ENCODE measurements at places on chromosomes 5 and 9.

GRCh38 chr9:16501141-16501540 is 369.3 kb downstream of the BNC2 start:
- DNase-seq, result no peak

DNA sequence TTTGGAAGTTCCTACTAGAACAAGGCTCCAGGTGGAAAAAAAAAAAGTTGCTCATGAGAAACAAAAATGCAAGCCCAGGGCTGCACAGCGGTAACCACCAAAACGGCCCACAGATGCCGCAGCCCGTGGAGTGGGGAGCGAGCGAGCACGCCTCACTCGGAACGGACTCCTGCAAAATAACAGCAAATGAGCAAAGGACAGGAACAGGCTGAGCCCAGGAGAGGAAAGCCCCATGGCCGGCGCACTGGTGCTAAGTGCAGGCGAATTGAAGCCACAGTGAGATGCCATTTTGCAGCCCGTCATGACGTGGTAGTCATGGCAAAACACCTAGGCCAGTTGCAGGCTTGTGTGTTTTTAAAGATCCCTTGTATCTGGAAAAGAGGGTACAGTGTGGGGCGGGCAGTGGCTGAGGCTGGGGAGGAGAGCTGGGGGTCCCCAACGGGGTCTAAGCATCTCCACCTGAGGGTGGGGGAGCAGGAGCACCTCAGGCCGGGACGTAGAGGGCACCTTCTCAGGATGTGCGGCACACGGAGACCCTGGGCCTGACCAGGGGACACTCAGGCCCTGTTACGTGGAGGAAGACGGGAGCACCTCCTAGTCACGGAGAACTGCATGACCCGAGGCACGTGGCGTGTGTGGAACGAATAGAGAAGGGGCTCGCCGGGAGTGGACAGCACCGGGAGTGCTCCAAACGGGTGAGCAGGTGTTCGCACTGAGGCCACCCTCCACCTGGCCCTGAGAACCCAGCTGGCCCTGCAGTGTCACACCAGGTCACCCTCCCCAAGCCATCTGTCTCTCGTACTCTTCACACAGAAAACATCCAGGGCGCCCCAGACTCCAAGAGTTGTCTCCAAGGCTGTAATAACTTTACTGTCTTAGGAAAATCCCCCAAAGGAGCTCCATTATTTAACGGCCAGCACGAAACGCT is 10.7 kb downstream of the GRM6 start:
- no peak for DNase-seq

DNA sequence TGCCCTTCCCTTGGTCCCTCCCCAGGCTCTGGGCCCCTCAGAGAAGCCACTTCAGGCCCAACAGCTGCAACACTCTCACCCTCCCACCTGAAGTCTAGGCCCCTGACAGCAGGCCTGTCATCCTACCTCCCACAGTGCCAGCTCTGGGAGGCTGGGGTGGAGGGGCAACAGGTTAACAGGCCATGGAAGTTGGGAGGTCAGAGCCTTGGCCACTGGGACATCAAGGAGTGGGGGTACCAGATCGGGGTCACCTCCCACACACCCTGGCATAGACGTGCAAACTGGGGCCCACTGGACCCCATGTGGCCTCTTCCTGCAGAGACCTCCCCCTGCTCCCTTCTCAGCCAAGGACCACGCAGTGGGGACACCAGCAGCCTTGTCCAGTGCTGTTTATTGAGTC is 2.8 kb downstream of the SSNA1 start:
- DNase-seq, result no peak

DNA sequence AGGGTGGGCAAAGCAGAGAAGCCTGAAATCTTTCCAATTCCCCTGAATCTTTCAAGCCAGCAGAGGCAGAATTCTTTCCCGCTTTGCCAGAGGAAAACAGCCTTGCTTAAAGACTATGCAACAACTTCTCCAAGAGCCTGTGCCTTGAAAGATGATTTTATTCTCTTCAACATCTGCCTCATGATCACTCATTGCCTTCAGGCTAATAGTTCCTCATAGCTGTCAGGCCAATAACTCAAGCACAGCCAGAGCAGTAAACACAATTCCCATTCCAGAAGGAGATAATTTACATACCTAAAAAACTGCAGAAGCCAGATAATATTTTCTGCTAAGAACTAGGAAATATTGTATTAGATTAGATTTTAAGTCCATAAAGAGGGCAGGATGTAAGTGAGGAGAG is 92.3 kb upstream of the PUM3 start:
- no peak for DNase-seq

GRCh38 chr9:34994260-34994899 is 4.8 kb downstream of the DNAJB5 start:
- no peak for DNase-seq

DNA sequence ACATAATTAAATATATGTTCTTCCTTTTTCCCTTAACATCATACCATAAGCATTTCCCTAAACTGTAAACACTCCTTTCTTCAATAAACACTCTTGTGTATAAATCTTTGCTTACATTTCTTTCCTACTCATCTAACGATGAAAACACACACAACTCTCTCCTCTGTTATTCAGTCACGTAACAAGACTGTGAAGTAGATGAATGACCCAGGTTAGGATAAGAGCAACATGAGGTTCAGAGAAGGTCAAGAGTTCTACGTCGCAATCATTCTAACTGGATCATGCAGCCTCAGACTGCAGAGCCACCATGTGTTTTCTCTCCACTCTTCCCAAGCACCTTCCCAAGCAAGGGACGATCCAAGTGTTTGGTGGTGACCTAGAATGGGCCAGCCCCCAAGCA is 70.5 kb upstream of the SPTLC1 start:
- DNase-seq, result no peak

- no peak for DNase-seq
Observed at GRCh38 chr5:174555726-174556125, 168.7 kb upstream of the MSX2 start.

- DNase-seq, result no peak
Observed at GRCh38 chr9:137078701-137079400, 1.5 kb downstream of the UAP1L1 start.

DNA sequence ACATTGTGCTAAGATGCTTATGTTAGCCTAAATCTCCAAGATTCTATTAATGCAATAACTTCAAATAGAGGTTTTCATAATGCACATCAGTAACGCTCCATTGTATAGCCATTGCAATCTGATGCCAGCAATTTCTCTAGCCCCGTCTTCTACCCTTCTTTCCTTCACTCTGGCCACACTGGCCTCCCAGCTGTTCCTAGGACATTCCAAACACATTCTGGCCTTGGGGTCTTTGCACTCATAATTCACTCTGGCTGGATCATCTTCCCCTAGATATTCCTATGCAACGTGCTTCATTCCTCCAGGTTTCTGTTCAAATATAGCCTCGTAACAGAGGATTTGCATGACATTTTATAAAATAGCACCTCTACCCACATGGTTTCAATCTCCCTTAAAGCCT is 23.3 kb downstream of the FAM81B start:
- no peak for DNase-seq

DNA sequence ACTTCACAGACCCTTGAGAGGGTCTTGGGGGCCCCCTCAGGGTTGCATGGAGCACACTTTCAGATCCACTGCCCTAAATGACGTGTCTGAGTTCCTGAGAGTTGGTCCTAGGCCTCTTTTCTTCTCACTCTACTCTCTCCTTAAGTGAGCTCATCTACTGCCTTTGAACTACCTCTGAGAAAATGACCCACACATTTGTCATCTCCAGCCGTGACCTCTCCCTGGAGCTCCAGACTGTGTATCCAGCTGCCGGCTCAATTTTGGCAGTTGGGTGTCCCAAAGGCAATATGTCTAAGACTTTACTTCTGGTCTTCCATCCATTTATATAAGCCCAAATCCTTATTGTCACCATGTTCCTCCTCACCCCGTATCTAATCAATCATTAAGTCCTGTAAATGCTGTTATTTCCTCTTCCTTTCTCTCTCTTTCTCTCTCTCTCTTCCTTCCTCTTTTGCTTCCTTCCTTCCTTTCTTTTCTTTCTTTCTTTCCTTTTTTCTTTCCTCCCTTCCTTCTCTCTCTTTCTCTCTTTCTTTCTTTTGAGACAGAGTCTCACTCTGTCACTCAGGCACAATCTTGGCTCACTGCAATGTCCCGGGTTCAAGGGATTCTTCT is 51.2 kb upstream of the HSPA9 start:
- DNase-seq, result peak; percentile 24

GRCh38 chr9:87516926-87517290 is 19.2 kb downstream of the DAPK1 start:
- no peak for DNase-seq

- DNase-seq, result no peak
Observed at GRCh38 chr5:33079548-33079947, 361.2 kb upstream of the TARS1 start.

DNA sequence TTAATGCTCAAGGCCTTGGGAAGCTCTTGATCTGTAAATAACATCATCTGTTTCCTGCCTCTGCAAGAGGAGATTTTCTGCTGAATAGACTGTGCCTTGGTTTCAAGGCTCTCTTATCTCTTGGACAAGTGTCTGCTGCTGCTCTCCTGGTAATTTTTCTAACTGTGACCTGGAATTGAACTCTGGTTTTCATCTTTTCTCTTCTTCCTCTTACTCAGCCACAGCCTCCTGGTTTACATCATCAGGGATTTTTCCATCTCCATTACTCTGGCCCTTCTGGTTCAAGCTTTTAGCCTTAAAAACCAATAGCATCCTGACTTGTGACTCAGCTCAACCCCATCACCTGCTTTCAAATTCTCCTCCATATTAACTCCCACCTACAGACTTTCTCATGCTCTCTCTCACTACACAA is 49.6 kb upstream of the ITGA1 start:
- no peak for DNase-seq

DNA sequence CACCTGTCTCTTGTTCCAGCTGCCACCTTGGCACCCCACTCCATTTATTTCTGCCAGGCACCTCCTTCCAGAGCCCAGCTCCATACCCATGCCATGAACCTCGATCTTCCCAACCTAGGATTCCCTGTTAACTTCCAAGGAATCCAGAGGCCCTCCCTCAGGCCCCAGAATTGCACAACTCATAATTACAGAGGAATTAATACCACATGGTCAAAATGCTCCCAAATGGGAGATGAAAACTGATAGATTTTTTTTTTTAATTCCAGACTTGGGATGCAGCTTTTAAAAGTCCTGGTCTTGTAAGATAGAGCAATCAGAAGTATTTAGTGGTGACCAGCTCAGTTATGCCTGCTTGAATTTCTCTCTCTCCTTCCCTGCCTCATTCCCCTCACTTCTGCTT is 96.2 kb upstream of the CCDC112 start:
- DNase-seq, result no peak

DNA sequence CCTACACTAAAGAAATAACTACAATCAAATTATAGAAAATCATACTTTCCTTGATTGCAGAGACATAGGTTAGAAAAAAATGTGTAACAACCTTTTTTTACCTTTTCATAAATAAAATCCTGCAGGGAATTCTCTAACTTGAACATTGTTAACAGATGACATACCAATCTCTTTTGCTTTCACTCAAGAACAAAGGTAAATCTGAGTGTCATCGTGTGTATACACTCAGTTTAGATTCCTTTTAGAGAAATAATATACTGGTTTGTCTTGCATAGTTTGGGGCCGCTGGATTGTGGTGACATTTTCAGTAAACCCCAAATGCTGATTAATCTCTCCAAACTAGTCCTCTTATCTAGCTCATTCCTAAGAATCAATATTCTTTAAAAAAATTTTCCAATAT is 20.8 kb upstream of the MTAP start:
- no peak for DNase-seq

- no peak for DNase-seq
Observed at GRCh38 chr9:38133595-38133994, 64.6 kb upstream of the SHB start.

DNA sequence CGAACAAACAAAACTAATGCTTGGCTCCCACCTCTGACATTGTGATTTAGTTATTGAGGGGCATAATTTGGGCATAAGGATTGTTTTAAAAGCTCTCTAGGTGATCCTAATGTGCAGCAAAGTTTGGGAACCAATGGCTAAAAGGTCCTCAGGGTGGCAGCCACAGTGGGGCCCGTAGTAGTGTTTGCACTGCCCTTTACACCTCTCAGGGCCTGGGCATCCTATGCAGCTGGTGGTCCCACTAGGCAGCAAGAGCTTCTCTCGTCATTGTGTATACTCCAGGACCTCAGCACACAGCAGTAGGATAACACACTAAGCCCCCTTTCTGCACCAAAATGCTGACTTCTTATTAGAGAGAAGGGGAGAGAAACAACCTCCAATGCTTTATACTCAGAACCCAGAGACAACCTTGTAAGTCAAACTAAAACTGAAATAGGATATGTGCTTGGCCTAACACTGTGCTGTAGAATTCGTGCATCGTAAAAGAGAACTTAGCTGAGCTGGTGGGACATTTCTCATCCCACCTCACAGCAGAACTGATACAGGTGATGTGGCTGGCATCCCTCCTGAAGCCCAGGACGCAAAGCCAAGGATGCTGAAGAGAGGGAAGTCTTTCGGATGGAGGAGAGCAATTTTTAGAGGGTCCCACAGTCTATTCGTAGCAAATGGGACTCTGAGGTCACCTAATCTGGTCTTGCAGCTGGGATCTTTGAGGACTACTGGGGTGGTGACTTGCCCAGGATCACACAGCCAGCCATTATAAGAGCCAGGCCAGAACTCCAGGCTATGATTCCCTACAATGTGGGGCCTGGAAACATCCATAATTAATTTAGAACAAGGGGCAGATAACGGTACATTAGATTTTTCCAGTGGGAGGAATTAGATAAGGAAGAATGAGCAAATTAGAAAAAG is 1.2 kb downstream of the GLRX start:
- DNase-seq, result peak; percentile 57

- no peak for DNase-seq
Observed at GRCh38 chr9:131836607-131837315, 96.9 kb upstream of the RAPGEF1 start.

- DNase-seq, result no peak
Observed at GRCh38 chr9:129669946-129670345, 4.5 kb downstream of the PRRX2 start.

Data from cardiac septum (tissue), 1 donor.